Testis (tissue), 5 donors: ENCODE measurements at places on chromosomes 1 and 21.

GRCh38 chr1:203178821-203179666 is 3.4 kb upstream of the MYBPH start:
- DNase-seq, result no peak
- H3K27me3 ChIP-seq, result no peaks in the 10 kb centered on the region
- peaks cover 26% of the 10 kb centered on the region for H3K4me1 ChIP-seq
- no peak overlapping the region for H3K4me3 ChIP-seq
- no peak overlapping the region for H3K27ac ChIP-seq
- H3K36me3 ChIP-seq, result no peaks in the 10 kb centered on the region

DNA sequence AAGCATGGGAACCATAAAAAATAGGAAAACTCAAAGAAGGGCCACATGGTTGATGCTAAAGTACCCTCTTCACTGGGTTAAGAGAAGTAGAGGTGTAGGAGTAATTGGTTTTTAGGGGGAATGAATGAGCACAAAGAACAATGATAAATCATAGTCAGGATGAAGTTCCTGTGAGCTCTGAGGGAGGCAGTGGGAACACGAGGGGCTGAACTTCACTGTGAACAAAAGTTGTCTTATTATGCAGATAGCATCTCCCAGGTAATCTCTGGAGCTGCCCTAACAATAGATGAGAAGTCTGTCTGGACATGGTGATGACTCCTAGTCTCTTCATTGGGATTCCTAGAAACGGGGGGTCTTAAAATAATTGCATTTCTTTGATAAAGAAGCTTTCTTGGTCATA is 127.9 kb downstream of the DNM3 start:
- H3K27me3 ChIP-seq, result no peaks in the 10 kb centered on the region
- H3K27ac ChIP-seq, result no peak overlapping the region
- H3K36me3 ChIP-seq, result no peaks in the 10 kb centered on the region
- no peak for DNase-seq
- H3K4me3 ChIP-seq, result no peak overlapping the region

DNA sequence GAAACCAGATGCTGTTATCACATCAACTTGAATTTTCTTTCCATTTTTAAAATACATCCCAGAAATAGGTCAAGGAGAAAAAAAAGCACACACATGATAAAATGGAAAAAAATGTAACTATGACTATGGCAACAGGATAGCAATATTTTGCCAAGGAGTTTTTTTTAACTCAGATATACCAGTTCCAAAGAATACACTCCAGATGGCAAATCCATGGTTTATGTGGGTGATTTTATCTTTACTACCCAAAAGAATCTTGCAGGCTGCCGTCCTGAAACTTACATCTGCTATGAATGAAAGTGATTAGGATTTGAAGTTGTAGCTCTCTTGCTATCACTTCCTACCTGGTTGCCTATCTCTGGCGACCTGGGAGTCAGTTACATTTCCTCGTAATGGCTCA is 91.0 kb upstream of the PLPPR4 start:
- DNase-seq, result no peak
- no peaks in the 10 kb centered on the region for H3K36me3 ChIP-seq
- no peaks in the 10 kb centered on the region for H3K27me3 ChIP-seq
- H3K4me1 ChIP-seq, result peaks cover 4% of the 10 kb centered on the region
- no peak overlapping the region for H3K4me3 ChIP-seq

GRCh38 chr1:20538227-20538626 is 14.1 kb upstream of the FAM43B start:
- H3K27ac ChIP-seq, result no peak overlapping the region
- no peak overlapping the region for H3K4me3 ChIP-seq
- DNase-seq, result no peak
- no peaks in the 10 kb centered on the region for H3K27me3 ChIP-seq
- H3K4me1 ChIP-seq, result peaks cover 16% of the 10 kb centered on the region
- H3K36me3 ChIP-seq, result no peaks in the 10 kb centered on the region
